ENCODE measurements at places on chromosomes 1 and 21. TPM values are rescaled to one million over a fixed set of nuclear protein-coding genes. Genes with fewer than 3 reads are reported as not detected.

KIF2C gene
- 28.3 TPM for total RNA-seq

FNDC5 gene
- total RNA-seq, result 0.20 TPM

APOBEC4 gene
- not detected for total RNA-seq

RPL22 gene
- 131 TPM for total RNA-seq

KRTAP13-3 gene
- total RNA-seq, result not detected

SHISAL2A gene
- not detected for total RNA-seq

KIRREL1 gene
- 107 TPM for total RNA-seq

PRAMEF25 gene
- total RNA-seq, result not detected

PMF1 gene
- 37.5 TPM for total RNA-seq

RGS13 gene
- total RNA-seq, result under 0.01 TPM

LMOD1 gene
- total RNA-seq, result 0.20 TPM

CD5L gene
- not detected for total RNA-seq

SRRM1 gene
- 61.4 TPM for total RNA-seq

LHX4 gene
- not detected for total RNA-seq

CHIA gene
- total RNA-seq, result not detected

FYB2 gene
- not detected for total RNA-seq

KLHL12 gene
- 26.2 TPM for total RNA-seq

REN gene
- total RNA-seq, result 0.37 TPM
